Right ventricle myocardium superior (tissue), 1 donor: ENCODE measurements at places on chromosomes 4 and X. TPM values are rescaled to one million over a fixed set of nuclear protein-coding genes. Genes with fewer than 3 reads are reported as not detected.

Gene SRPK3
- 38.0 TPM for total RNA-seq

Gene GAGE13
- not detected for total RNA-seq

Gene CSAG3
- not detected for total RNA-seq

Gene ARHGAP36
- total RNA-seq: not detected

Gene KLB
- total RNA-seq: 0.13 TPM

Gene CDX4
- total RNA-seq: not detected

Gene TCP11X2
- not detected for total RNA-seq

Gene ARMCX4
- 4.6 TPM for total RNA-seq

Gene HS3ST1
- total RNA-seq: 1.2 TPM

Gene AGTR2
- total RNA-seq: 0.13 TPM

Gene DGKK
- total RNA-seq: not detected

Gene ZNF182
- total RNA-seq: 3.1 TPM

Gene ADH1B
- 157 TPM for total RNA-seq

Gene PHOX2B
- total RNA-seq: not detected

Gene PLAC1
- not detected for total RNA-seq

Gene ARMCX1
- total RNA-seq: 29.8 TPM

Gene FAT1
- total RNA-seq: 48.0 TPM

Gene MID2
- 6.2 TPM for total RNA-seq

Gene FAM50A
- 45.6 TPM for total RNA-seq

Gene S100G
- not detected for total RNA-seq

Gene FAM53A
- 1.0 TPM for total RNA-seq

Gene ABCE1
- 32.5 TPM for total RNA-seq

Gene XAGE1A
- not detected for total RNA-seq

Gene REPS2
- total RNA-seq: 11.3 TPM

Gene UBA1
- 89.8 TPM for total RNA-seq

Gene RNF128
- 0.13 TPM for total RNA-seq

Gene C1QTNF7
- 1.9 TPM for total RNA-seq

Gene PPP1R2C
- total RNA-seq: not detected

Gene RENBP
- total RNA-seq: 11.1 TPM

Gene ADRA2C
- 6.2 TPM for total RNA-seq

Gene CCSER1
- 13.8 TPM for total RNA-seq

Gene LANCL3
- total RNA-seq: 0.05 TPM

Gene RAB40A
- total RNA-seq: not detected

Gene ESX1
- not detected for total RNA-seq

Gene FOXR2
- total RNA-seq: not detected

Gene IL2RG
- 0.89 TPM for total RNA-seq

Gene SPATA18
- total RNA-seq: 2.5 TPM

Gene LONRF3
- total RNA-seq: 2.9 TPM

Gene GUCY1A1
- total RNA-seq: 82.5 TPM
